ENCODE measurements at places on chromosomes 3 and 15. TPM values are rescaled to one million over a fixed set of nuclear protein-coding genes. Genes with fewer than 3 reads are reported as not detected.

Gene GPR27
- 0.39 TPM for total RNA-seq

Gene AQP9
- total RNA-seq: not detected

Gene KLHL6
- total RNA-seq: not detected

Gene FANCD2OS
- total RNA-seq: not detected

Gene GADL1
- 4.7 TPM for total RNA-seq

Gene GOLGA6C
- not detected for total RNA-seq

Gene EDC3
- total RNA-seq: 50.9 TPM

Gene ITIH1
- total RNA-seq: not detected

Gene MORC1
- not detected for total RNA-seq

All from Caco-2 (cell line).